IMR-90 (cell line): ENCODE measurements at places on chromosomes 3 and 15. TPM values are rescaled to one million over a fixed set of nuclear protein-coding genes. Genes with fewer than 3 reads are reported as not detected.

CSTA gene
- total RNA-seq, result not detected in 2 replicates

CLSTN2 gene
- total RNA-seq, result under 0.01 TPM in 2 replicates

GRCh38 chr3:183255348-183255730 lies 2.3 kb downstream of the B3GNT5 start:
- peak; percentile 18 for DNase-seq

SIDT1 gene
- total RNA-seq, result not detected in 2 replicates
